ENCODE measurements at places on chromosomes 16 and 17.

- DNase-seq = no peak
Observed at GRCh38 chr17:56886288-56886731, 27.5 kb downstream of the TRIM25 start.

GRCh38 chr17:58506354-58507080, 7.9 kb downstream of the MTMR4 start:
- DNase-seq = no peak

DNA sequence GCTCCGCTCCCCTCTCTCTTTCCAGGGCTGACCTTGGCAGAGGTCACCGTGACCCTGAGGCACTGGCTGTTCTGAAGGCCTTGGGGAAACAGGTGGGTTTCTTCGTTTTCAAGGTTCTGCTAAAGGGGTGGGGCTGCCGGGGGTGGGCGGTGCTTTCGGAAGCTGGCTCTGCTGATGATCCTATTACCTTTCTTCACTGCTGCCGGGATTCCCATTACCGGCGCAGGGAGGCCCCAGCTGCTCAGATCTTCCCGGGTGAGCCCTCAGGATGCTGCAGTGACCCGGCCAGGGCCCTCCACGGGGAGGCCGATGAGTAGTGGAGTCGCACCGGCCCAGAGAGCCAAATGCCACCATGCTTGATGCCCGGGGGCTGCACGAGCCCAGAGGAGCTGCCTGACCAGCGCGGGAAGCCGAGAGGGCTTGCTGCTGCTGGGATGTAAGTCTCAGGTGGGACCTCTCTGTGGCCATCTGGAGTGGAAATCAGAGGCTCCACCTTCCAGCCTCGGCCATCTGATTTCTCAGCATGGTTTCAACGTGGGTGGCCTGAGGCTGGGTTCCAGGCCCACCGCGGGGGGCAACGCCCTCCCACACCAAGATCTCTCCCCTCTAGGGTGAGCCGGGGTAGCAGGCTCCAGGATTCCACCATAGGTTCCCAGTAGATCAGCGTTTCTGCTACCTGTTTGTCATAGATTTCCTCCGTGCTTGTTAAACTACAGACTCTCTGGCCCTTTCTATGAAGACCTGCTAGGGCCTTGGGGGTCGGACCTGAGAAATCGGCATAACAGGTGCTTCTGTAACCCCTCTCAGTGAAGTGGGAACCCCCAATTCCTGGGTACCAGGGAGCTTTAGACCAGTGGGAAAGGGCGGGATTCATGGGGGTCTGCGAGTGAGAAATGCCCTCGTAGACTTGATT, 21.6 kb upstream of the ADCY7 start:
- DNase-seq = no peak

DNA sequence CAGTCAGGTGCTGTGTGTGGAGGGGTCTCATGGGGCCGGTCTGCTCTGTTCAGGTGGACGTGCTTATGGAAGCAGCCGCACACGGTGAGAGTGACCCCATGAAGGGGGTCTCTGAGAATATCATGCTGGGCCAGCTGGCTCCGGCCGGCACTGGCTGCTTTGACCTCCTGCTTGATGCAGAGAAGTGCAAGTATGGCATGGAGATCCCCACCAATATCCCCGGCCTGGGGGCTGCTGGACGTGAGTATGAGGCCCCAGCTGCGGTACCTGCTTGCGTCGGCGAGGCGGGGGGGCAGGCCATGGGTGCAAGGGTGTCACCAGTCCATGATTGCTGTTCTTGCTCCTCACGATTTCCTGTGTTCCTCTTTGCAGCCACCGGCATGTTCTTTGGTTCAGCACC, 27.9 kb downstream of the POLR2A start:
- no peak for DNase-seq

- no peak for DNase-seq
Observed at GRCh38 chr17:48462946-48463345, 32.9 kb upstream of the SKAP1 start.

DNA sequence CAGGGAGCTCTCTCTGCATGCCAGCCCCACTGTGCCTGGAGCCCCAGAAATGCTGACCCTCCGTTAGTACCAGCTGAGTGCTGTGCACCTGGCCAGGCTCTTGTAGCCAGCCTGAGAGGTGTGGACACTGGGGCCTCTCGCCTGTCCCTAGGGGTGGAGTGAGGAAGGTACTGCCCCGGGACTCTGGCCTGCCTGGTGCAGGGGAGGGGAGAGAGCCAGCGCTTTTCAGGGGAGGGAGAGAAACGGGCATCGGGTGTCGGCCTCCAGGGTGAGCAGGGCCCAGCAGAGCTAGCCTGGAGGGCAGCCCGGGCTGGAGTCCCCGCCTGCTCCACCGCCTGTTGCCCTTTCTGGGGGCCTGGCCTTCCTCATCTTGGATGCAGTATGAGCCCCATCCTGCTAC, 13.1 kb downstream of the MAP2K3 start:
- no peak for DNase-seq

- DNase-seq = no peak
Observed at GRCh38 chr17:15087946-15088345, 177.2 kb downstream of the PMP22 start.

GRCh38 chr16:19001788-19002187, 18.1 kb downstream of the TMC7 start:
- DNase-seq = no peak
